ENCODE measurements at places on chromosomes 4 and X.

DNA sequence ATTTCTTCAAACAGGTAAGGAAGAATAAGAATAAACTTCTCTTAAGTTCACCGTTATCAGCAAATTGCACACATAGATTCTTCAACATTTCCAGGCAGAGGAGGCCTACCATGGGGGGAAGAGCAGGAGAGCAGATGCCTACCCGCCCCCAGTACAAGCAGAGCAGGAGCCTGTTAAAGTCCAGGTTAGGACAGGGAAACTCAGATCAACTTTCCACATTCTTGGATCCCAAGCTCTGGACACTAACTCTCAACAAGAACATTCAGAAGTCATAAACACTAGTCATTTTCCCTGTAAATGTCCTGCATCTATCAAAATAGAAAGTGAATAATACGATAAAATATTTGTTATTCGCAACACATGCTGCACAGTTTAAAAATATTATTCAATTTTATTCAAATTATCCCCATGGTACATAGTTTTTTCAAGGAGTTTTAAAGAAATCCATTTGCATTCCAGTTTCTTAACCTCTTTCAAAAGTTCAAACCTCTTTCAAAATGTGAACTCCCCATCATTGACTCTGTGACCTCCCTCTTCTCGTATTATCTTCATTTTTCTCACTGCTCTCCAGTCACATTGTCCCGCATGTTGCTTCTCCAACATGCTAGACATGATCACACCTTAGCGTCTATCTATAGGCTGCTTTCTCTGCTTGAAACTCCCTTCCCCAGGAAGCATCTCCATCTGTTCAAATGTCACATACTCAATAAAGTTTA, 185.2 kb upstream of the NEIL3 start:
- no peak for DNase-seq

DNA sequence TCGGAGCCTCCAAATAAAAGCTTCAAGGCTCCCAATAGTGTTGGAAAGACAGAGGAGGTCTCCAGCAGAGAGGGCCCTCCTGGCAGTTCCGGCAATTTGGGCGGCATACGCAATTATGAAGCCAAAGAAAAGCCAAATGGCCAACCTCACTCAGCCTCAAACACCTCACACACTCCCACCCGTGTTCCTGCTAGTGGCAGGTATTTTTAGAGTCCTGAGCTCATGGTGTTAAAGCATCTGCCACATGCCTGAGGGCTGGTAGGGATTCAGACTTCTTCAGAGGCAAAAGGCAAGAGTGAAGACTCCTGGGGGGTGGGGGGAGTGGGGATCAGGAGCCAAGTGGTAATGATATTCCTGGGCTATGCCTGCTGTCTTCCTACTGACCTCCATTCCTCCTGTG, 7.4 kb downstream of the RAB33A start:
- DNase-seq = no peak

DNA sequence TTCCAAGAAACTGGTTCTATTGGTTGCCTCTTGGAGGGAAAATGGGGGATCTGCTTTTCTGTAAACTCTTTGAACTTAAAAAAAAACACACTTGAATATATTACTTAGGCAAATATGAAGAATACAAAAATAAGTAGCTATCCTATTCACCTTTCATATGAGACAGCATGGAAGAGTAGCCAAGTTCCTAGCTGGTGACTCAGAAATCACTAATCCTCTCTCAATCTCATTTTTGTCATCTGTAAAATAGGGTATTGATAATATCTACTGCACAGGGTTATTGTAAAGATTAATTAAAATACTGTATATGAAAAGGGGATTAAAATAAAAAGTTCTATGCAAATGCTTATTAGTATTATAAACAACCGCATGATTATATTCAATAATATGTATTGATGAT, 12.7 kb downstream of the MGARP start:
- no peak for DNase-seq

GRCh38 chr4:88621763-88622327, 29.6 kb downstream of the HERC3 start:
- DNase-seq = no peak

DNA sequence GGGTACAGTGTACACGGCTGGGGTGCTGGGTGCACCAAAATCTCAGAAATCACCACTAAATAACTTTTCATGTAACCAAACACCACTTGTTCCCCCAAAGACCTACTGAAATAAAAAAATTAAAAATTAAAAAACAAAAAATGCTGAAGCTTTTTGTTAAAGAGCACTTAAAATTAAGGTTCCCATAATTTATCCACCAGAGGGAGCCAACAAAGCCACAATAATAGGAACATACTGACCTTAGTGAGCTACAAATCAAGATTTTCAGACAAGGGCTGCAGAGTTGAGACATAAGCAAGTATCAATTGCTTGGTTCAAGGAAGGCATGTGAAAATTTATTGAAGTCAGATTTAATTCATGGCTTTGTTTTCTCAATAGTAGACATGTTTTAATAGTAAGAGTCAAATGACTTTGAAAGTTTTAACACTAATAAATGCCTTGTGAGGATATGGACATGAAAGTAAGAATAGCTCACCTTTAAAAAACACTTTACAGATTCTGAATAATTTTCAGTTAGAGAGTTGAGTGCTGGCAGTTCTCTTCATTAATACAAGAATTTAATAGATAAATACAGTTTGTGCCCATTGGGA, 43.0 kb upstream of the SCOC start:
- DNase-seq = peak; percentile 12
